ENCODE measurements at places on chromosomes 11 and 22.

GRCh38 chr11:15493066-15493465, 378.3 kb downstream of the INSC start:
- no peak for DNase-seq

GRCh38 chr11:72848846-72849466, 34.7 kb downstream of the ATG16L2 start:
- no peak for DNase-seq

- DNase-seq, result no peak
Measured at GRCh38 chr11:415640-416041, 842 bp upstream of the SIGIRR start.

- DNase-seq, result no peak
Measured at GRCh38 chr11:97354576-97354975, 964.8 kb downstream of the JRKL start.

DNA sequence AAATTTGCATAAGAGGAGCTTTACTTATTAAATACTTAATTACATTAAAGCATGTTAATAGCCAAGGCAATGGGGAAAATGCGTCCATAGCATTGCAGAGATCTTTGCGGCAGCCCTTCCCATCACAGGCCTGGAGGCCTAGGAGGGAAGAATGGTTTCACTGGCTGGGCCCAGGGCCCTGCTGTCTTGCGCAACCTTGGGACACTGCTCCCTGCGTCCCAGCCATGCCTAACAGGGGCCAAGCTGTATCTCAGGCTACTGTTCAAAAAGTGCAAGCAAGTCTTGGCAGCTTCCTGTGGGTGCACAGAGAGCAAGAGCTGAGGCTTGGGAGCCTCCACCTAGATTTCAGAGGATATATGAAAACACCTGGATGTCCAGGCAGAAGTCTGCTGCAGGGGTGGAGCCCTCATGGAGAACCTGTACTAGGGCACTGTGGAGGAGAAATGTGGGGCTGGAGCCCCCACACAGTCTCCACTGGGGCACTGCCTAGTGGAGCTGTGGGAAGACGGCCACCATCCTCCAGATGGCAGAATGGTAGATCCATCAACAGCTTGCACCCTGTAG, 46.0 kb downstream of the THAP12 start:
- DNase-seq, result no peak

DNA sequence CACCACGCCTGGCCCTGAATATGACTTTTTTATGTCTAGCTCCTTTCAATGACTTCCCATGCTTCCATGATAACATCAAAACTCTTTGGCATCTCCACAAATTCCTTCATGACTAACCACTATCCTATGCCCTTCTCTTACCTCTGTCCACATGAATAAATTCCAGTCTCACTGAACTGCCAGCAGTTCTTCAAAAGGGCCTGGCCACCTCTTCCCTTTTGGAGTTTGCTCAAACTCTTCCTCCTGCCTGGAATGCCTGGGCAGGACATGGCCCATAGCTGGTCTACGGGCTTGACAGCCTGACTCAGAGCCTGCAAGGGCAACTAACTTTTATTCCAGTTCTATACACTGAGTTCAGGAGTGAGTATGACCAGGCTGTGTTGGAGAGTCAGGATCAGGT, 41.8 kb upstream of the ZBTB16 start:
- DNase-seq, result no peak
